Activated T-cell treated with anti-CD3 and anti-CD28 coated beads for 48 hours (primary cell): ENCODE measurements at places on chromosomes 5 and 9.
A peak's percentile ranks its signal among the peaks of the same experiment; 100 is the strongest.

DNA sequence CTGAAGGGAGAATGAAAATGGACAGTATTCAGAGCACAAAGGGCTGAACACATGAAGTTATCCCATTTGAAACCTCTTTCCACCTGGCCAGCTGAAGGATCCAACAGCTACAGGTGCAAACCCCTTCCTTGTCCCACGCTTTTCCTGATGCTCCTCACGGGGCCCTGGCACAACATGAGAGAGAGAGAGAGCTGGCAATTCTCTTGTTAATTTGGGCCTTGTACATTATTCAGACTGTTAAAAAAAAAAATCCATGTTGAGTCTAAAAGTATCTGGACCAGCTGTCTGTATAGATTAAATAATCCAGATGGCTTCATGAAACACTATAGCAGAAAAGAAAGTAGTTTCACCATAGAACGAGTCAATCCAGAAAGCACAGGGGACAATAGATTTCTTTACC, 74.1 kb downstream of the HMHB1 start:
- DNase-seq: no peak

DNA sequence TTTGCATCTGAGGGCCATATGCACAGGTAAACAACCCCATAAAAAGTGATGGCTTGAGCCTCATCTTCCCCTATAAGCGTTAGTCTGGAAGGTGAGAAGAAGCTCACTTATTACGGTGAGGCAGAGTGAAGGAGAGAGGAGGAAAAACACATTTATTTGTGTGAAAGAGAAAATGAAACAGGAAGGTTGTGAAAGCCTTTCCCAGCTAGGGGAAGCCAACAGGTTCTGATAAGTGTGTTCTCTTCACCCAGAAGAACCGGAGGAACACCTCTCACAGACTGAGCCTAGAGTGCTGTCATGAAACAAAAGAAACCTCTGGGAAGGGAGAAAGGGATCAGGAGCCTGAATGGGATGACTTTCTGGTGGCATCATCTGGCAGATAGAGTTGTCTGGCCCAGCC, 192.5 kb downstream of the PTTG1 start:
- DNase-seq: no peak

DNA sequence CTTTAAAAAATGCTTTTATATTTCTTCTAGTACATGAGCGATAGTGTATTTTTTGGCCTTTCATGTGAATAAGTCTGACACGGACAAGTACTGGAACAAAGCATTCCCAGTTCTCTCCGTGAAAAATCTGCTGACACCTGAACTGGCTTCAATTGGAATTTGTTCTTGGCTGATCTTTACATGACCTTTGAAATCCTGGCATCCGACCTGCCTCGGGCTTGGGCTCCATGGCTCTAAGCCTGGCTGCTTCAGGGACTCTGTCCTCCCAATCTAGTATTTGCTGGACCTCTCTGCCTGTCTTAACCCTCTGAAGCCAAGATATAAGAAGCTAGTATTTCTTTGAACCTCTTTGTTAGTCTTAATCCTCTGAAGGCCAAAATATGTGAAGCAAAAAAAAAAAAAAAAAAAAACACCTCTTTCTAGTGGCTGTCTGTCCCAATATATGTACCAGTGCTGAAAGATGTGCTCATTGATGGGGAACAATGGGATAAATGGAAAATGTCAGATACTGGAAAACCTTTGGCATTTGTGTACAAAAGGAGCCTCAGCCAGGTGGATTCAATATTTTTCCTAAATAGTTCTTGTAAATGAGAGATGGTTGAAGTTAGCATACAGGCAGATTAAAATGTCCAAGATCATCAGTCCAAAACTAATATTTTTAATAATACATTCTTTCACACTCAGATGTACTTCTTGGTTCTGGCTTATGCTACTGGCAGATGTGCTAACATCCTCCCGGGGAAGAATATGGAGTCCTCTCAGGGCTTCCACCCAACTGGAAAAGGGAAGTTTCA, 470.6 kb downstream of the TUSC1 start:
- no peak for DNase-seq

DNA sequence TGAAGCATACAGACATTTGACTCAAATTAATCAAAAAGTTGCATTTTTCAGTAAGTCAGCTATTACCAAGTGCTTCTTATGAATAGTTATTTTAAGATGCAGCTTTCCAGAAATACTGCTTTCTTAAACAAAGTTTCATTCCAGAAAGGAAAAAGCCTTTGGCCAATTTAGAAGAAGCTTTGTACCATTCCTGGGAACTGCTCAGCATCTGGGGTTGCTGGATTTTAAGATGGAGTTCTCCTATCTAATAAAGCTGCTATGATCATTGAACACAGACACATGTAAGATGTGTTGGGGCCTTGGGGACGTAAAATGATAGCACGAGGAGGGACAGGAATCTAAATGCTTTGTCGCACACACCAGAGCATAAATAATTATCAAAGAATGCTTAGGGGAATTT, 130.8 kb downstream of the SEMA5A start:
- no peak for DNase-seq

DNA sequence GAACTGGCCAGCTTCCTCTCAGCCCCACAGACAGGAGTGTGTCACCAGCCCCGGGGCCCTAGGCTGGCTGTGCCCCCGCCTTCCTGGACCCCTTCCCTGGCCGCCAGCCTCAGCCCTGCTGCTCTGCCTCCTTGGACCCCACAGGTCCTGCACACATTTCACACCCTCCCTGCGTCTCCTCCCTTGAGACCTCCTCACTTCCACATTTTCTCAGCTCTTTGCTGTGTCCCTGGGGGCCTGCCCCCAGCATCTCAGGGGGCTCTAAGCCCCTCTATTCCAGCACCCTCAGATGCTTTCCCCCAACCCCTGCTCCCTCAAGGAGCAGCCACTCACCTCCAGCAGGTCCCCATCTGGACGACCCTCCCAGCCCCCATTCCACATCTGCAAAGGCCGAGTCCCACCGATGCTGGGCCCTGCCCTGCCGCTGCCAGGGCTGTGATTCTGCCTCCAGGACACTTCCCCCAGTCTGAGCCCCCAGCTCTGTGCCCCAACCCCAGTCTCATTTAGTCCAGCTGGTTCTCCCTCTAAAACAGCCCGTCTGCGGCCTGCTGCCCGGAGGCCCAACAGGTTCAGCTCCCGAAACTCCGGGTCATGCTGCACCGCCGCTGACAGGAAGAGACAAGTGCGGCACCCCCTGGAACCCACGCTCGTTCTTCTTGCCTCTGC, 4.2 kb downstream of the SLC34A3 start:
- no peak for DNase-seq

DNA sequence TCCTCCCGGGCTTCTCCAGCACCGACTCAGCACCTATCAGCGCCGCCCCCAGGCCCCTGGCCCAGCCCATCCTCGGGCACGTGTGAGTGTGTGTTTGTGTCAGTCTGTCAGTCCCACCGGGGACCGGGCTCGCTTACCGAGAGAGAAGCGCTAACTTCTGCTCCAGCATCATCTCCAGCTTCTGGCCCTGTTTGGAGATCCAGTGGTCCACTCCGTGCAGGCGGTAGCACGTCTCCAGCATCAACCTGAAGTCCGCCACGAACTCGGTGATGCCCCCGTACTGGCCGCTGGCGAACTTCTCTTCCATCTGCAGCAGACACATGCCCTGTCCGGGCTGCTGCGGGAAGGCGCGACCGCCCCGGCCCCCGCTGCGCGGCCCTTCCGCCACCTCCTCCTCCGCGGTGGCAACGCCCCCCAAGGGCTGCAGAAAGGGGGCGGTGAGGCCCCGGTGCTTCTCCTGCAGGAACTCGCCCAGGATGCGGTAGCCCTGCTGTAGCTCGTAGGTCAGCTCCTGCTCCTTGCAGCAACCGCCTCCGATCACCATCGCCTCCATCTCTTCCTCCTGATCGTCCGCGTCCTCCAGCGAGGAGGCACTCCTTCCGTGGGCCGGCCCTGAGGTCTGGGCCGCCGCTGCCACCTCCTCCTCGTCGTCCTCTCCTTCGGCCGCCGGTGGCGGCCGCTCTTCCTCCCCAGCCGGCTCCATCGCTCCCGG, 8.2 kb downstream of the RANBP6 start:
- peak; percentile 94 for DNase-seq

DNA sequence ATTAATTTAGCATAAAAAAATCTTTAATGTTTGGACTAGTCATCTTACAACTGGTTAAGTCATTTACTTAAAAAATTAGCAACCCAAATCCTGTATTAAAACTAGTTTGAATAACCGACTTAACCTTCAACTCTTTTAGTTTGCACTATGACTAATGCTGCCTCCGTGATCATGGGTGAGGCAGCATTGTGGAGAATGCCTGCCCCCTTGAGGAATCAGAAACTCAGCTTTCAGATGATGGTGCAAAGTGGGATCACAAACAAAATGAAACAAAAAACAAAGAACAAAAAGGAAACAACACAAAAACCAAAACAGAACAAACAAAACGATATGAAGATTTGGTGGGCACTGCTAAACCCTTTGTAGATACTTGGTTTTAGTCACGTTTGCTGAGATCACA, 127.0 kb upstream of the PALM2AKAP2 start:
- no peak for DNase-seq

GRCh38 chr5:127373858-127374491, 83.4 kb downstream of the MEGF10 start:
- DNase-seq: no peak

- DNase-seq: no peak
Measured at GRCh38 chr5:9477537-9477936, 68.3 kb downstream of the SEMA5A start.

DNA sequence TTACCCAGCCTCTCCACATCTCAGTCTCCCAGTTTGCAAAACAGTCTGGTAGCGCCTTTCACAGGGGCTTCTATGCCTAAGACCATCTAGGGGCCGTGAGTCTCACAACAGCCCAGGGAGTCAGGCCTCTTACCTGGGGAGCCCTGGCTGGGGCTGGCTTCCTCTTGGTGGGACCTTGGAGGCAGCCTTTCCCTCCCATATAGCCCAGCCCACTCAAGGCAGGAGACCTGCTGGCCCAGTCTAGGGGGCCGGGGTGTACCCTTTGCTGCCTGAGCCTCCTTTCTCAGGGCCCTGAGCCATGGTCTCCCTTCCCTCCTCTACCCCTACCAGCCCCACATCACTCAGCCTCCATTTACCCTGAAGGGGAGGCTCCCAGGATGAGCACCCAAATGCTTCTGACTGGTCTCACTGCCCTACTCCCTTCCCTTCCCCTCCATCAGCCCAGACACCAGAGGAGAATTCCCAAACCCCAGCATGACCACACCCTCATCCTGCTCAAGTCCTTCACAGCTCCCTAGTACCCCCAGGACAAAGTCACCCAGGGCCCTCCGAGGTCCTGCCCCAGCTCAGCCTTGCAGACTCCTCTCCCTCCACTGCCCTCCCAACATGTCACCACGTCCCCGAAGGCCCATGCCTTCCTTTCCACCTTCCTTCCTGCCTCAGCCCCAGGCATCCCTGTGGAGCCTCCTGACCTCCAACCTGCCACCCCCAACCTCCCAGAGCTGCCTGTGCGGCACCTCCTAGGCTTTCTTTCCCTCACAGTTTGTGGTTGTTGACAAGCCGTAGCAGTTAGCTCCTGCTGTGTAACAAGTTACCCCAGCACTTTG, 55.3 kb downstream of the BARX1 start:
- DNase-seq: no peak

- DNase-seq: no peak
Measured at GRCh38 chr5:170743876-170744212, 39.7 kb upstream of the GABRP start.

- no peak for DNase-seq
Measured at GRCh38 chr9:130126721-130127433, 45.3 kb upstream of the NCS1 start.

DNA sequence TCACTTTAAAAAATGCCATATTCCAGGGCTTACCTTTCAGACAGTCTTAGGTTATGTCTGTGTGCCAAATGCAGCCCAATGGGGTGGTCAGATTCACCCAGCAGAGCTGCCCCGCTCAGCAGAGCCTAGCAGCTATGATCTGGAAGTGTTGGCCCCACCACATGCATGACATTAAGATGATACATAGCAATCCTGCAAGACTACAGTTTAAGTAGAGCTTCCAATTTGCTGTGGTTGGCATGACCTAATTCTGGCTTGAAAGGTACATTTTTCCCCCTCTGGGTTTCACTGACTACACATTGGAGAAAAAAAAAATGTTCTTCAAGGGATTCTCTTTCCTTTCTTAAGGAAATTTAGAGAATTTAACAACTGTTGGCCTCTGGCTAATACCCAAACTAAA, 22.5 kb downstream of the MEF2C start:
- DNase-seq: no peak

- no peak for DNase-seq
Measured at GRCh38 chr5:51632027-51632426, 248.8 kb downstream of the ISL1 start.
